Fibroblast of the aortic adventitia (primary cell): ENCODE measurements at places on chromosomes 16 and 17.

GRCh38 chr17:33964344-33964979 lies 290.6 kb upstream of the CCL2 start:
- DNase-seq: no peak

DNA sequence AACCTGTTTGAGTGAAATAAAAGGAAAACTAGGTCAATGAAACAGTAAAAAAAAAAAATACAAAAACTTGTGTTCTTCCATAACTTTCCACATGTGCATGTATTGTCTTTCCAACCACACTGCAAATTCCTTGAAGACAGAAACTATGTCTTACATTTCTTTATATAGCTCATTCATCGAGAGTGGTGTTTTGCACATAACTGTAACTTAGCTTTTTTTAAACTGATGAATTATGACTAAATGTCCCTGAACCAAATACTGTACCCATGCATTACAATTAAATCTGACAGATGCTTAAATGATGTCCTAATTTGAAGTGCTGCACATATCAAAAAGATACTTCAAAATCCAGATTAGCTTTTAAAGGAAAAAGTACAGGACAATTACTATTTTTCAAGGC lies 50.1 kb downstream of the BRIP1 start:
- peak; percentile 22 for DNase-seq

GRCh38 chr16:75491876-75492275 lies 3.4 kb downstream of the CHST6 start:
- DNase-seq: no peak

DNA sequence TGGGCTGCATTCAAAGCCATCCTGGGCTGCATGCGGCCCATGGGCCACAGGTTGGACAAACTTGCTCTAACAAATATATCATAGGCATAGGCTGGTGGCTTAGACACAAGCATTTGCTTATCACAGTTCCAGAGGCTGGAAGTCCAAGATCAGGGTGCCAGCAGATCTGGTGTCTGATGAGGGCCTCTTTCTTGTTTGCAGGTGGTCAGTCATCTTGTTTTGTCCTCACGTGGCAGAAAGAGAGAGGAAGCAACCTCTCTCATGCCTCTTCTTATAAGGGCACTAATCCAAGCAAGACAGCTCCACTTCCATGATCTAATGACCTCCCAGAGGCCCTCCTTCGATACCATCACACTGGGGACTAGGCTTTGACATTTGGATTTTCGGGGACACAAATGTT lies 238.7 kb upstream of the TNRC6C start:
- DNase-seq: no peak

GRCh38 chr16:48911700-48912099 lies 301.7 kb upstream of the N4BP1 start:
- peak; percentile 3 for DNase-seq

- DNase-seq: no peak
Measured at GRCh38 chr16:66510298-66510697, 39.6 kb downstream of the TK2 start.

DNA sequence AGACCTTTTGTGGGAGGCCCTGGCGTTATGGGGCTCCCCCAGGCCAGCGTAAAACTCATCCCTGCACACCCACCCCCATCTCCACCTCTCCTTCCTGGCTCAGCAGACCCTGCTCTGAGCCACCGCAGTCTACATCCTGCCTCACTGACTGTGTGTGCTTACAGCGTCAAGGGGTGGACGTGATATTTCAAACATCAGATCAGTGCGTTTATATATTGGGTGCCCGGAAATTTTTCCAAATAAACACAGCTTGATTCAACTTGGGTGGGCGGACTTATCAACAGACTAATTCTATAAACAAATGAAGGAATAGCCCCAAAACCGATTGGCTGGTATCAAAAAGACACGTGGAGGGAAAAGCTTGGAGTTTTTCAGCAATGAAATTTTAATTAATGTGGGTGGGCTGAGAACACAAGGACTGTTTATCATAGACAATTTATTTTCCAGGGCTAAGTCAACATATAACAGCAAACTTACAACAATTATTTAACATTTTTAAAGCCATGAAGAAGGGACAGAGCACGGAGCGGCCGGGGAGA lies at the start of gene FOXL1:
Gene FOXL1, plus strand, starts transcription at position 489 of the 539 bp plus-strand sequence. CDS start 175 bp downstream, outside the sequence.
- DNase-seq: no peak

GRCh38 chr16:76207270-76207669 lies 69.9 kb upstream of the CNTNAP4 start:
- DNase-seq: no peak

GRCh38 chr16:20844054-20844453 lies 37.7 kb downstream of the REXO5 start:
- DNase-seq: no peak

DNA sequence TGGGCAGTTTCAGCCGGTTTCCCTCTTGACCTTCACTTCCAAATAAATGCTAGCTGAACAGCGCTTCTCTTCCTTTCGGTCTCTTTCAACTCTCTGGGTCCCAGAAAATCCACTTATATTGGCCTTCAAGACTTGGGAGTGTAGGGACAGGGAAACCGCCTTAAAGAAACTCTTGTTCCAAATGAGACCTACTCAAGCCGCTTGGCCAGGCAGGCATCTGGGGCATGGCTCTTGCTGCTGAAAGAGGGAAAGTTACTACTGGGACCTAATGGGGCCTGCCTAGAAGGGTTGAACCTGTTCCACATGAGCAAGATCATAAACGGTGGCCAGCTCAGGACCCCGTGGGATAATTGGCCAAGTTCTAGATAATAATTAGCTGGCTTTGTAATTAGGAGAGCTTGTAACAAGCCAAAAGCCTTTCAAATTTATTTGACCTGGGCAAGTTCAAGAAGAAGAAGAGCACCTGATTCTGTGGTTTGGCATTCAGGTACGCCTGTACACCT lies 13.2 kb downstream of the CDH1 start:
- no peak for DNase-seq

GRCh38 chr16:52283584-52284375 lies 263.2 kb downstream of the TOX3 start:
- DNase-seq: no peak

- peak; percentile 40 for DNase-seq
Measured at GRCh38 chr17:41500131-41500911, 5.1 kb downstream of the KRT13 start.

GRCh38 chr16:28880589-28880915 lies 2.3 kb downstream of the ATP2A1 start:
- DNase-seq: no peak

GRCh38 chr16:29708917-29709600 lies 30.1 kb downstream of the QPRT start:
- no peak for DNase-seq

GRCh38 chr16:70685938-70686375 lies at the start of gene MTSS2:
Gene MTSS2 (minus strand): TSS chr16:70686053. CDS start chr16:70685791, 262 bp downstream.
- peak; percentile 75 for DNase-seq

GRCh38 chr16:78072275-78072674 lies 27.2 kb upstream of the WWOX start:
- no peak for DNase-seq

GRCh38 chr16:56204816-56205215 lies 13.5 kb downstream of the GNAO1 start:
- no peak for DNase-seq

GRCh38 chr16:14187517-14188338 lies 116.6 kb downstream of the MRTFB start:
- DNase-seq: no peak

GRCh38 chr16:24035127-24035842 lies 199.5 kb downstream of the PRKCB start:
- no peak for DNase-seq

- DNase-seq: no peak
Measured at GRCh38 chr17:59365383-59365981, 34.0 kb downstream of the YPEL2 start.

DNA sequence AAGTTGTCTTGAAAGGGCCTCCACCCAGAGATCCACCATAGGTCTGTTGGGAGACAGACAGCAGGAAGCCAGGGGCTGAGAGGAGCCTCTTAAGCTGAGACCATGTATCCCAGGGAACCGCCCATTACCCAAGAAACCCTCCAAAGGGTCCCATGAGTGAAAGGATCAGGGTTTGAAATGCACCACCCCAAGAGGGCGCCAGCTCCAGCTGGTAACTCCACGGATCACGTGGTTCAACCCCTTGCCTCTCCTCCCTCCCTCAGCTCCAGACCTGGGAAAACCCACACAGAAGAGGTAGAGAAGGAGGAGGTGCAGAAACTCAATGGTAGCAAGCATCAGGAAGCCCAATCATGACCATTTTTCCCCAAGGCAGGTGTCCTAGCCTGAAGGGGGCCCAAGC lies 148.7 kb downstream of the AIPL1 start:
- no peak for DNase-seq

GRCh38 chr16:74617206-74617788 lies 10.4 kb upstream of the GLG1 start:
- no peak for DNase-seq

- no peak for DNase-seq
Measured at GRCh38 chr16:68100488-68100887, 15.3 kb downstream of the NFATC3 start.

DNA sequence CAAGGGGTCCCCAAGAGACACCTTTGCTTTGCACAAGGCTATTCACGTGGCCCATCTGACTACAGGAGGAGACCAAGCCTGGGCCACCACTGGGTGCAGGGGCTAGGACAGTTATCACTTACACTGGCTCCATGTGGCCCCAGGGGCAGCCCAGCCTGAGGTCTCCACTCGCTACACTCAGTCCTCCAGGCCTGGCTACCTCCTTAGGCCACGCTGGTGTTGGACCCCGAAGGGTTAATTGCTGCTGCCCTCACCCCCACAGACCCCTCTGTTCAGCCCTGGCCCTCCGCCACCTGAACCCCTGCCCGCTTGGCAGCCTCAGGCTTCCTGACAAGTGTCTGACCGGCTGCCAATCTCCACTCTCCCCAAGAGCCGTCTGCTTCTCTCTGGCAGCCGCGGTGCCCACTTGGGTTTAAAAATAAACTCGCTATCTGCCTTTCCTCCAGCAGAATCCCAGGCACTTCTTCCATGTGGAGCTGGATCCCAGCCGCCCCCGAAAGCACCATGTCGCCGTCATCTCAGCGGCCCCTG lies 27.8 kb downstream of the ADAM11 start:
- no peak for DNase-seq

DNA sequence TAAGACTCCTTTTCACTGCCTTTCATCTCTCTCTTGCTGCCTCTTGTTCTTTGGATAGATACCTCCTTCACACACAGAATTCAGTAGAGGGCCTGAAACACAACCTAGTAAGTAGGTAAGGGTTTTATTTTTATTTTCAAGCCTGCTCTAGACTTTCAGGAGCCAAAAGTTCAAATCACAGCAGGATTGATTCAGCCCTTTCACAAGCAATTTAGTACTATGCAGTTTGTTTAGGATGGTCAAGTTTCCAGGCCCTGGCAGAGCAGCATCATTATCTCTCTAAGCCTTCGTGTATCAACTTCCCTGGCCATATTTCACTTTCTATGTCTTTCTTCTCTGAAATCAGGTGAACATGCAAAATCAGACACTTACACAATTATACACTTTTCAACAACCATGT lies 148.8 kb upstream of the CORO6 start:
- DNase-seq: no peak

DNA sequence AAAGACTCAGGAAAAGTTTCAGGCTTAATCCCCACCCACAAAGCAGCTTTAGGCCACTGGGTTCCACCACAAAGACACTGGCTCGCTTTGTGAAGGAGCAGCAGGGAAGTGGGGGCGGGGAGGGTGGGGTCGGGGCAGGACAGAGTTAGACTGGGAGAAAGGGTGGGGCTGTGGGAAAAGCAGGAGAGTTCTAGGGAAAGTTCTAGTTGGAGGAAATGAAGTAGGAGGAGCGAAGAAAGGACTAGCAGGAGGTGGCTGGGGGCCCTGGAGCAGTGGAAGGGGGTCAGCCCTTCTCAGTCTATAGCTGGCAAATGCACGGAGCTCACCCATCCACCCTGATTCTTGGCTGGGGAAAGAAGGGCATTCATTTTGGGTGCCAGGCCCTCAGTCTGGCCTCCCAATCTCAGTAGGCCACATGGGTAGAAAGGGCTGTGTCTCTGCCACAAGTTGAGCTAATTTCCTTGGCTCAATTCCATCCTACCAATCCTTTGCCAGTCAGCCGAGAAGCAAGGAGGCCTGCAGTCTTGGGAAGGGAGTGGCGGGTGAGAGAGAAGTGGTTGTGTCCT lies 4.6 kb downstream of the INPP5K start:
- DNase-seq: peak; percentile 76

GRCh38 chr17:72974605-72975232 lies 117.8 kb downstream of the SLC39A11 start:
- no peak for DNase-seq
